Sciatic nerve (tissue), 2 donors: ENCODE measurements at places on chromosomes 2 and 18.

GRCh38 chr2:222424276-222424728 lies at the start of gene SGPP2:
Gene SGPP2, plus strand, starts transcription at chr2:222424543. Its CDS starts 60 bp downstream, at chr2:222424603.
- no peak for DNase-seq

DNA sequence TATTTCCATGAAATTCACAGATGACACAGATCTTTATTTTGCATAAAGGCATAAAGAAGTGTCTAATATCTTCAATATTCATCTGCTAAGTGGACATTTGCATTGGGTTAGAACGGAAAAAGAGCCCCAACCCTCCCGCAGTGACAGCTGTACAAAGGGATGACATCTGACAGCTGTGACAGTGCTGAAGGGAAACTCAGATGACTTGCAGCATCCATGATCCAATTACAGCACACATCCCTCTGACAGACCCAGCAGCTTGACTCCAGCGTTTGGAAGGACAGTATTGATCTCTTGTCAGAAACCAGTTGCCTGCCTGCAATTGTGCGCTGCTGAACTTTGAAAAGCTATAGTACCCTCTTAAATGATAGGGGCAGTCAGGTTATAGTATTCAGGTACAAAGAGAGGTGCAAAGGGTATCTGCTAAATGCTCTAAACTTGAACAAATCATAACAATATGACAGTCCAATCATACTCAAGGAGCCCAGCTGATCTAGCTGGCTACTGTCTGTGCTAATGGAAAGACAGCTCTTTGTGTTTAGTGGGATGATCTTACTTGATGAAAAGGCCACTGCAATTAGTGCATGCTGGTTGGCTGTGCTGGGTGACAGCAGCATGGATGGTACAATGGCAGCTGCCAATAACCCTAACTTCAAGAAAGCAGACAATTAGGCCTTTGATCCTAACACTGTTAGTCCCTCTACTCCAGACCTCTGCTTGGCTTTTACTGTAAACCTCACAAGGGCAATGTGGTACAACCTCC lies 599.2 kb downstream of the NR4A2 start:
- DNase-seq = no peak

DNA sequence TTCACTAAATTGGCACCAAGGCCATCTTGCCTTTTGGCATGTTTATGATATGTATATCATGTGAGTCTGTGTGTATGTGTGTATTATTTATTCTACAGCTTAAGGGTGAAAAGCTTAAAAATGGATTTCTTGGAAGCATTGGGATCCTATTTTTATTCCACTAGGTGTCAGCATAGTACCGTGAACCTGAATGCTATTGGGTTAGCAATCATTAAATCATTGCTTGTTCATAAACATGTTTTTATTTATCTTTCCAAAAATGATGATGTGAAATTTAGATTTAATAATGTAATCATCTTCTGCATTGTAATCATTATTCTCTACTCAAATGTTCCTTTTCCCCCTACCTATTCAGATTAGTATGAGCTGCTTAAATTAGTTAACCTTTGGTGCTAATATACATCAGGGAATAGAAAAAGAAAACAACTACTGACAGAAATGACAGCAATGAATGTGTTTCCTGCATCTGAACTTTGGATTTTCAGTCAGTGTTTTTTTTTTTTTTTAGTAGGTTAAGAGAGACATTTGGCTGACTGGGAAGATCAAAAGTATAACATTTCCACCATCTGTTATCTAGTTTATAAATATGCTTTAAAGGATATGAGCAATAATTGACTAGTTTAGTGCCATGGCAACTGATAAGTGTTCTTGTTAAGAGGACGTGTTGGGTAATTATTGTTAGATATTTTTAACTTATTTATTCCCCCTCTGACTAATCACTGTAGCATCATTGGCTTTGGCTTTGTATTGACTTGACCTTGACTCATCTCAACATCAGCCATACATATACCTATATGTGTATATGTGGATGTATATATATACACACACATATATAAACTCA lies 14.1 kb upstream of the ZSWIM2 start:
- DNase-seq = no peak

DNA sequence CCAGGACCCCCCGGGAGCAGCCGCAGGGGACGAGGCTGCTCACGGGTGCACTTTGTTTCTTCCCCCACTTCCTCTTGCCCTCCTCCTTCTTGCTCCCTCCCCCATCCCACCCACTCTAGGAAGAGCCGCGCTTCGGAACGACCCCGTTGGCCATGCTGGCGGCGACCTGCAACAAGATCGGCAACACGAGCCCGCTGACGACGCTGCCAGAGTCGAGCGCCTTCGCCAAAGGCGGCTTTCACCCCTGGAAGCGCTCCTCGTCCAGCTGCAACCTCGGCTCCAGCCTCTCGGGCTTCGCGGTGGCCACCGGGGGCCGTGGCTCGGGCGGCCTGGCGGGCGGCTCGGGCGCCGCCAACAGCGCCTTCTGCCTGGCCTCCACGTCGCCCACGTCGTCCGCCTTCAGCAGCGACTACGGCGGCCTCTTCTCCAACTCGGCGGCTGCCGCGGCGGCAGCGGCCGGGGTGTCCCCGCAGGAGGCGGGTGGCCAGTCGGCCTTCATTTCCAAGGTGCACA lies 1.3 kb downstream of the SP9 start:
- no peak for DNase-seq

DNA sequence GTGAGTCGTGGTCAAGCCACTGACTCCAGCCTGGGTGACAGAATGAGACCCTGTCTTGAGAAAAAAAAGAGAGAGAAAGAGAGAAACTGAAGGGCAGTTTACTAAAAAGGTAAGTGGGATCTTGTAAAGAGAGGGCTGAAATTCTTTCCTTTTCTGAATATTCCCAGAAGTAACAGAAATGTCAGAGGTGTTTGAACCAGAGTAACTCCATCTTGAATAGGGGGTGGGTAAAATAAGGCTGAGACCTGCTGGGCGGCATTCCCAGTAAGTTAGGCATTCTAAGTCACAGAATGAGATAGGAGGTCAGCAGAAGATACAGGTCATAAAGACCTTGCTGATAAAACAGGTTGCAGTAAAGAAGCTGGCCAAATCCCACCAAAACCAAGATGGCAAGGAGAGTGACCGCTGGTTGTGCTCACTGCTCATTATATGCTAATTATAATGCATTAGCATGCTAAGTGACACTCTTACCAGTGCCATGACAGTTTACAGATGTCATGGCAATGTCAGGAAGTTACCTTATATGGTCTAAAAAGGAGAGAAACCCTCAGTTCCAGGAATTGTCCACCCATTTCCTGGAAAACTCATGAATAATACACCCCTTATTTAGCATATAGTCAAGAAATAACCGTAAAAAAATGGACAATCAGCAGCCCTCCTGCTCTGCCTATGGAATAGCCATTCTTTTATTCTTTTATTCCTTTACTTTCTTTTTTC lies 1334.3 kb upstream of the ZEB2 start:
- no peak for DNase-seq

DNA sequence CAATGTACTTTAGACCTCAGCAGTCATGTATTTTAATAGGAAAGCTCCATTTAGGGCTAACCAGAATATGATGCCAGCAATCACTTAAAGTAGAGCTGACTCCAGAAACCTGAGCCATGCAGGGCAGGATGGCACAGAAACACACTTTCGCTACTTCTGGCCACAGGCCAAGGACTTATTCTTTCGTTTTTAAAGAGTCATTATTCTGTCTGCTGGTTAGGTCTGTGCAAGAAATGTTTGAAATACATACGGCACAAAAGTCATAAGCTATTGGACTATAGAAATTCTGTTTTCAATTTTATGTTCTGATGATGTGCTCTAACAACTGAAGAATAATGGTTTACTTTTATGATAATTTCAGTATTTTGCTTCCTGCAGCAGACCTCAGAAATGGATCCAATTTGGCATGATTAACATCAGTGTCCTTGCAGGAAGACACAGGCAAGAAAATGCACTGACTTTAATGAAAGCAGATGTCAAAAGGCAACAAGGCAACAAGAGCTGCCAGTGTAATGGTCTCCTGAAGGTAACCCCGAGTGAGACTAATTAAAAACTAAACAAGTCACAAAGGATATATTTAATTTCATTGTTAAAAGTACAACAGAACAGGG lies 114.4 kb upstream of the CHRNA1 start:
- DNase-seq = peak; percentile 60

DNA sequence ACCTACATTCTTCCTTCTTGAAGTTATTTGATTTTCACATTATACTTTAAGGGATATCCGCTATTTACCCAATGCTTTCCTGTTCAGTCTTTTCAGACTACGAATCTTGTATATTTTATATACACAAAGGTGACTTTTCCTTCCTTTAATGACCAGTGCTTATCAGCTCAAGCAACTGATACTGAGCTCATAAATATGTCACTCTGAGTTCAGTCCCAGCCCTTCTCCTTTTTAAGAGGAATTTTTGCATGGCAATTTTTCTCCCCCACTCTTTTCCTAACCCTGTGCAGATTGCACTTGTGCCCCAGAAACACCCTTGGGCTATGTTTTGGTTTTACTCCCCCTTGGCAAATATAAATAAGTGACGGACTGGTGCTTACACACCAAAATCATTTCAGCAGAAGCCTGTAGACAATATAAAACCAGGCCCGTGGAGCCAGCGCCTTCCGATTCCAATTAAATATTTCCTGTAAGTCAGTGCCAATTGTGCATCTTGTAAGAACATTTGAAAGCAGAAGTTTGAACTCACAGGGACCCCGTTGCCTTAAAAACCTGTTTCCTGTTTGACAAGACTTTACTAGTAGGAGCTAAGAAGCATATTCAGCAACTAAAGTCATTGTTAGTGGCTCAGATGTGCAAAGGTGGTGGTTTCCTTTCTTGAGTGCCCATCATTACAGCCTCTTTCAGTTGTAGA lies 66.3 kb upstream of the GATA6 start:
- DNase-seq = no peak

DNA sequence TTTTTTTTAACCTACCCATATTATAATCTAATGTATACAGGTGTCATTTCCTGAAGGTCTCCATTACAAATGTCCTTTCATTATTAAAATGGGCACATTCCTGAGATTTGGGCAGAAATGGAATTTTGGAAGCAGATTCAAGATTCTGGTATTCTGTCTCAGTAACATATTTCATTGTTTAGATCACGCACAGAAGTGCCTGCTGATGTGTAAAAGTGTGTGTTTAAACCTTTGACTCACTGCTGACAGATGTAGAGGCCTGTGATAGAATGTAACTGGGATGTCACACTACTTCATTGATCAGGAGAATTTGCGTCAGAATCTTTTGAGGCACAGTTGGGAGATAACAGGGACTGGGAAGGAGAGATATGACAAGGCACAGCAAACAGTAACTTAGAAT lies 276.8 kb upstream of the EPAS1 start:
- DNase-seq = no peak

DNA sequence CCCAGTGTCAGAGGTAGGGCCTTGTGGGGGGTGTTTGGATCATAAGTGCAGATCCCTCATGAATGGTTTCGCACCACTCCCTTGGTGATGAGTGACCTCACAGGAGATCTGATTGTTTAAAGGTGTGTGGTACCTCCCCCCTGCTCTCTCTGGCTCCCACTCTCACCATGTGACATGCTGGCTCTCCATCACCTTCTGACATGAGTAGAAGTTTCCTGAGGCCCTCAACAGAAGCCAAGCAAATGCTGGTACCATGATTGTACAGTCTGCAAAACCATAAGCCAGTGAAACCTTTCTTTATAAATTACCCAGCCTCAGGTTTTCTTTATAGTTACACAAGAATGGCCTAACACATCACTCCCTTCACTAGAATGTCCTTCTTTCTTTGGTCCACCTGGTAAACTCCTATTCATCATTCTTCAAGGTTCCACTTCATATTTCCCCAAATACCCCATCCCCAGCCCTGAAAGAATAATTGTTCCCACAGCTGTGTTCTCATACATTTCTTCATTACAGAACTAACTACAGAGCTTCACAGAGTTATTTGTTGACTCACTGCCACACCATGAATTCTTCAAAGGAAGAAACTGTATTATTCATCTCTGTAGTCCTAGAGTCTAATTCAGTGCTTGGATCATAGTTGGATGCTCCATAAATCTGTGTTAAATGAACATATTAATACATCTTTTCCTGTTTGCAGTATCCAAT lies 81.2 kb upstream of the STK17B start:
- no peak for DNase-seq

- peak; percentile 17 for DNase-seq
These were observed 6.8 kb upstream of the TEX51 start for GRCh38 chr2:126891681-126892500.

DNA sequence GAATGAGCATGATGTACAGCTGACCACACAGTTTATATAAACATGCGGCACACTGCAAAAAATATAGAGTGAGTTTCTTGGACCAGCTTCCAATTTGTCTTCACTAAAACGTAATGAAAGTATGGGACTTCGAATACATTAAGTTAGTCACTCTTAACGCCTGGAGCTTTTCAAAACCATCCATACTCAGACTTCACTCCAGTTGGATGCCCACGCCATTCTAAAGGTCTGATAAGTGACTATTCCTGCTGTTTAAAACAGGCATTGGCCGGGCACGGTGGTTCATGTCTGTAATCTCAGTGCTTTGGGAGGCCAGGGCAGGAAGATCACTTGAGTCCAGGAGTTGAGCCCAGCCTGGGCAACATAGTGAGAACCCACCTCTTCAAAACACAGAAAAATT lies 84.6 kb downstream of the MYL12B start:
- DNase-seq = no peak

DNA sequence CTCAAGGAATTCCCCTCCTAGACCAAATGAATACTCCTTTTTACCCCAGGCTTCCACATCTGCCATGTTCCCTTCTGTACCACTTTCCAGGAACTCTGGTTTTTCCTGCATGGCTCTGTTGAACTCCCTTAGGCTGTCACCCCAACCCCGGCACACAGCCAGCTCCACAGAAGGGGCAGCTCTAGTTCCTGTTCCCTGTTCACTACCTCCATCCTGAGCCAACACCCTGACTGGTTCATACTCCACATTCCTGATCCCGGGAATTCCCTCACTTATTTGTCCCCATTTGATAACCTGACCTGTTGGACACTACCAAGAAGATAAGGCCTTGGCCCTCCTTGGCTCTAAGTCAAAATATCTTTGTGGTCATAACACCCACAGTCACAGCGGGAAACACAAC lies 280.9 kb upstream of the RAB6C start:
- no peak for DNase-seq
